Erythroblast (primary cell): ENCODE measurements at places on chromosomes 11 and 22.
A peak's percentile ranks its signal among the peaks of the same experiment; 100 is the strongest.

DNA sequence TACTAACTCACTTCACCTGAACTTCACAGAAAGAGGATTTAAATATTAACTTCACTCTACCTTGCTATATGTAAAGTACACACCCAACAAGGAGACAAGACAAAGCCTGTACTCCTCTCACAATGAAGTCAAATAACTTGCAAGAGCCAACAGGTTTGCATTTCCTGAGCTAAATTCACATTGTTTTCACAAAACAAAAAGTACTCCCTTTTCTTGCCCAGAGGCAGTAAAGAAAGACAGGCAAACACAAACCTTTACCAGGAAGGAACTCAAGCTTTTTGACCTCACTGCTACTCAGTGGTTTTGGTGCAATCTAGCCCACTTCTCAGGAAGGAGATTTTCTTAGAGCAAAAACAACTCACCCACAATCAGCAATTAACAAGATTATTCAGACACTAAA, 15.7 kb downstream of the USP28 start:
- DNase-seq: no peak

DNA sequence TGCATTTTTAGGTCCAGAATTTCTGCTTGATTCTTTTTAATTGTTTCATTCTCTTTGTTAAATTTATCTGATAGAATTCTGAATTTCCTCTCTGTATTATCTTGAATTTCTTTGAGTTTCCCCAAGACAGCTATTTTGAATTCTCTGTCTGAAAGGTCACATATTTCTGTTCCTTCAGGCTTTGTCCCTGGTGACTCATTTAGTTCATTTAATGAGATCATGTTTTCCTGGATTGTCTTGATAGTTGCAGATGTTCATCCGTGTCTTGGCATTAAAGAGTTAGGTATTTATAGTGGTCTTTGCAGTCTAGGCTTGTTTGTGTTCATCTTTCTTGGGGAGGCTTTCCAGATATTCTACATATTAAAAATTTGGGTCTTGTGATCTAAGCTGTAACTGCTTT, 694.8 kb upstream of the CCDC179 start:
- no peak for DNase-seq

DNA sequence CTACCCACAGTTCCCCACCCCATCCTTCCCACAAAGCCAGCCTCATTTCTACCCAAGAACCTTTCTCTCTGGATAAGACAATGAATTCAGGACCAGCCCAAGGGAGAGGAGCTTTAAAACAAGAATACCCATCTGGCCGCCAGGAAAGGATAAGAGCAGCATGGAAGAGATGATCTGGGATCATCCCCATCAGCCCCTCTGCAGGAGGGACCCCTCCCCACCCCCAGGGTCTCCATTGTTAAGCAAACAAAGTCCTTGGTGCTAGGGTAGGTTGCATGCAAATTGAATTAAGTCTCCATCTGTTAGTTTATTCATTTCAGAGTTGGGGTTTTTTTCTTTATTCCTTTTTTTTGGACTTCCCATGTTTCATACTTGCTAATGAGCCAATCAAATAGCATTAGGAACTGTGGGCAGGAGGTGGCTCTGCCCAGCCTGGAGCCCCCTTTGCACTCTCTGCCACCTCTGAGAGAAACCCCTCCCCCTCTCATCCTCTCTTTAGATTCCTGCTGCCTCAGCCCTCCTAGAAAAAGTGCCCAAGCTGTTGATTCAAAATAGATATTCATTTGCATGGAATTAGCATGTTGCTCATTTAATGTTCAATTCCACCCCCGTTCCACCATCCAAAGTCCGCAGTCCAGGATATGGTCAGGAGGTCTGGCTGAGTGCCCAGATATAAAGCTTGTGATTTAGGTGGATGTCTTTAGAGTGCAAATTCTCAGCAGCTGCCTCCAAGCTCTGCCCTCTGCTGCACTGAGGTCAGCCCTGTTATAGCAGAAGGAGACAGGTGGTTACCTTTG, 138.5 kb upstream of the NCAM1 start:
- no peak for DNase-seq

- peak; percentile 6 for DNase-seq
These were observed 63.9 kb downstream of the GAS2 start for GRCh38 chr11:22730319-22730718.

DNA sequence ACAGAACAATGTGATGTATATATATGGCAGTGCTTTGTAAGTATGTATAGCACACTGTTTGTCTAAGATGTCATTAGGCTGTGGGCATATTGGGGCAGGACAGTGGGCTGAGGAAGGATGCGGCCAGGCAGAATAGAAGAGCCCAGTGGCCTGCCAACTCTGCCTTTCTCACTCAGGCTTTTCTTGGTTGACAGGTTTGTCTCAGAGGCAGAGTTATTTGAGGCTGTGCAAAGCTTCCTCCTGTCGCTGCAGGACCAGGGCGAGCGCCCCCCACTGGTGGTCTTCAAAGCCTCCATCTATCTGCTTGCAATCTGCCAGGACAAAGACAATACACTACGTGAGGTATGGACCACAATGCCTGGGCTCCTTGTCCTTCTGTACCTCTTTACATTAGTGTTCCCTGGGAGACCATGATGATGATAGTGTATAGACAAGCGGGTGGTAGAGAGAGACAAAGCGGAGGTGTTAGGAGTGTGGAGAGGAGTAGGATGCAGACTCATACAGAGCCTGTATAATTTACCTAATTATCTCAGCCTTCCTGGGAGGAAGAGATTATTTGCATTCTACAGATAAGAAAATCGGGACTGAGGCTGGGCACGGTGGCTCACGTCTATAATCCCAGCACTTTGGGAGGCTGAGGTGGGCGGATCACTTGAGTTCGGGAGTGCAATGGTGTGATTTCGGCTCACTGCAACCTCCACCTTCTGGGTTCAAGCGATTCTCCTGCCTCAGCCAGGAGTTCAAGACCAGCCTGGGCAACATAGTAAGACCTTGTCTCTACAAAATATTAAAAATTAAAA, 37.3 kb upstream of the CCDC134 start:
- peak; percentile 50 for DNase-seq

DNA sequence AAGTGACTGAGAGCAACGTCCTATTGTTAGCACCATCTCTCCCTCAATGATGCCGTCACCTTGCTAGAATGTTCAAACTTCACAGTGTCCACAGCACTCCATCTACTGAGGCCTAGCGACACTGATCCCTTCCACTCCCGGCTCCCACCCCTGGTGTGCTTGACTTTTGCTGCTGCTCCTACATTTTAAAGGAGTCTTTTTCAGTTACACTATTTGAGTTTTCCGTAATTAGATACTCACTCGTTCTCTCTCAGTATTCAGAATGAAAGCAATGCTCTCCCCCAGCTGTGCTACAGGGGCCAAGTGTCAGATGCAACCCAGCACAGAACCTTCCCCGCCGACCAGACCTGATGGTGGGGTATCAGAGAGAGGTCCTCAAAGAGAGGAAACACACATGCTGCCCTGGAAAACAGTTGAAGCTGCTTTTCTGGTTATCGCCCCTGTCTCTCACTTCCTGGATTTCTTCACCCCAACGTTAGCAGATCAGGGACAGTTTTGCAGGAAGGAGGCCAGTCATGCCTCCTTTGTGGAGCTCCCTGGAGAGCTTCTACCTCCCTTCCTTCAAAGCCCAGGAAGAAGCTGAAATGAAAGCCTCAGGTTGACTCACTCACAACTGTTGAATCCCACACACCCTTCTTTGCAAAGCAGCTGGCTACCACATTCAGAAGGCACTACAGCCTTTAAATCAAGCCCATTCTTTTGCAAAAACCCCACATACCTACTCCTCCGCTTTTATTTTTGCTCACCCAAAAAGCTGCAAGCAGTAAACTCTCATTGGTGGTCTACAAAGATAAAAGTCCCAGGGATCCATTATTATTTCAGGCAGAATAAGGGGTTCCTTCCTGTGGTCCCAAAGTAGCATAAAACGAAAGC, 23.5 kb downstream of the LARGE1 start:
- no peak for DNase-seq

DNA sequence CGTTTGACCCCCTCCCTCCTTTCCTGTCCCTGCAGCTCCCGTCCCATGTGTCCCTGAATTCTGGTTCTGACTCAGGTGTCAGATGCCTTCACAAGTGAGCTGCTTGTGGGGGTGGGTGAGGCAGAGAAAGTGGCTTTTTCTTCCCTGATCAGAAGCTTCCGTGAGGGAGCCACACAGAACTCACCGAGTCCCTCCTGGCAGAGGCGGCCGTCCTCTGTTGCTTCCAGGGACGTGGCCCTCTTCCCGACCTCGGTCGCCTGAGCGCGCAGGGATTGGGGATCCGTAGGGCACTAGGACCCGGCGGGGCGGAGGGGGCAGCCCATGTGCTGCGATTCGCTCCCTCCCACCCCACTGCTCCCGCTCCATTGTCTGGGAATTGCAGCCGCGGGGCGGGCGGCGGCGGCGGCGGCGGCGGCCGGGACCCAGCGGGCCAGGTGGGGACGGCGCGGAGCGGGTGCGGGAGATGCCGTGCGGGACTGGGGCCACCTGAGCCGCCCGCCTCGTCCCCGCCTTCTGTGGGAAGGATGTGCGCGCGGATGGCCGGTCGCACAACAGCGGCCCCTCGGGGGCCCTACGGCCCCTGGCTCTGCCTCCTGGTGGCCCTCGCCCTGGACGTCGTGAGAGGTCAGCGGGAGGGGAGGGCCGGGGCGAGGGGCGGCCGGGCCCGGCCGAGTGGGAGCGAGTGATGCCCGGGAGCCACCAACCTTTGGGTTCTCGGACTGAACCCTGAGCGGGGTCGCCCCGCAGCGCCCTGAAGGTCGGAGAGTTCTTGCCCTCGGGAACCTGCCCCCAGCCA, at the start of gene TMEM132A:
Gene TMEM132A (plus strand): TSS at position 351 of the 796 bp plus-strand sequence. CDS start 174 bp downstream, at position 525.
- DNase-seq: no peak

DNA sequence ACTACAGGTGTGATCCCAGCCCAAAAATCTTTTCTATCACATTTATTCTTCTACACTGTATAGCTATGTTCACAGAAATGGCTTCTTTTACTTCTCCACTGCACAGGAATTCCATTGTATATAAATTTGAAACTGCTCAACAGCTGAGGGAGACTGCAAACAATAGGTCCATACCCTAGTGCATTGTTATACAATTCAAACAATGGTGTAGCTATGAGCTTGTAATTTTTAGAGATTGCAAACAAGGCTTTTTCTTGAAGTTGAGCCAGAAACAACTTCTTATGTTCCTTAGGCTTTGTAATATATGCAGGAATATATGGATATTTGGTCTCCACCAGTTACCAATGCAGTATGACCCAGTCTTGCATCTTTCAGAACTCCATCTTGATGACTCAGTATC, 19.5 kb upstream of the SIK3 start:
- DNase-seq: no peak

- DNase-seq: no peak
These were observed 18.5 kb upstream of the MUC2 start for GRCh38 chr11:1055990-1056771.

DNA sequence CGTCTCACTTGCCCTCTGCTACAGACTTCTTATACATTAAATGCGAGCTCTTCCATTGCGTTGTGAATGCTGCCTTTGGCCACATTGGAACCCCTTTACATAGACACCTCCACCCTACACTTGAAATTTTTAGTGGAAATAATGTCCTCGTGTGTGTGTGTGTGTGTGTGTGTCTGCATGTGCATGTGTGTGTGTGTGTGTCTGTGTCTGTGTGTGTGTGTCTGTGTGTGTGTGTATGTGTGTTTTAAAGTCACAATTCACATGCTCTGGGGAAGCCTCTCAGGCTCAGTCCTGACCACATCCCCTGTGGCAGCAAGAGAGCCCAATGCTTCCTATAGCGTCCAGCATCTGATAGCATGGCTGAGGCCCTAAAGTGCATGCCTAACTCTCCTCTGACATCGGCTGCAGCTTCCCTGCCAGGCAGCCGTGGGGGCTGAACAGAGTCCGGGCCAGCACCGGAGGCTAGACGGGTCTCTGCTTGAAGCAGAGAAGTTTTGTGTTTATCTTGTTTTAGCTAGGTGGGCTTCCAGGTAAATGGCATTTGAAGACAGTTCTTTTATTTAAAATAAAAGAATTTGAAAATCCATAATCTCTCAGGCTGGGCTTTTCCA, 64.5 kb upstream of the EMID1 start:
- no peak for DNase-seq

- DNase-seq: no peak
These were observed 53.4 kb upstream of the WNT7B start for GRCh38 chr22:46030231-46030880.

GRCh38 chr11:34284811-34285481, 72.9 kb downstream of the ABTB2 start:
- DNase-seq: no peak

- no peak for DNase-seq
These were observed 37.5 kb downstream of the TNRC6B start for GRCh38 chr22:40215266-40215665.

DNA sequence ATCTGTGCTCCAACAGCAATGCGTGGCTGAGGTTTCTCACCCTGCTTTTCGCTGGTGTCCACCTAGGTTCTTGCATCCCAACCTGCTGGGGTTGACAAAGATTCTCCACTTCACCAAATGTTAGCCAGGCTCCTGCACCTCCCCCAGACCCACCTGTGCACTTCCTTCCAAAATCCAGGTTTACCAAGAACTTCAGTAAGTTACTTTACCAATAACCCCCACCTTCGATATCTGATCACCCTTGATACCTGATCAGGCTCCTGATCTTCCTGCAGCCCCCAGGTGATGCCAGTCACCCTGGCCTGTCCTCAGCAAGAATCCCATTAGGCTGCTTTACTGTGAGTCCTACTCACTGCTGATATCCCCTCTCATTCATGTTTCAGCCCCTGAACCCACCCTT, 1203.4 kb downstream of the TBC1D22A start:
- no peak for DNase-seq

GRCh38 chr22:10727393-10727792, 4800.6 kb upstream of the OR11H1 start:
- DNase-seq: no peak

DNA sequence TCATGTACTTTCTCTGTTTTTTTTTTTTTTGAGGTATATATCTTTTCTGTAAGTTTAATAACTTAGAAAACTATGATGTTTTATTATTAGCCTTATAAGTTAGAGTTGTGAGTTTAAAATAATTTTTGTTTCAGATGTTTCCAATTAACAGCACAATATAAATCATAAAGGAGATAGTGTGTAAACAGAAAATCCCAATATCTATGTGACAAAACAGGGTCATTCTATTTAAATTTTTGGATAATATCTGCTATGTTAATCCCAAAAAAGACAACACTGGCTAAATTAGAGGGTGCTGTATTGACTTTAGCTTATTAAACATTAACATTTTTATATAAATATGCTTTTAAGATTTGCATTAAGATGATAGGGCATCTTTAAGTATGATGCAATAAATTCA, 318.1 kb upstream of the CTSC start:
- no peak for DNase-seq

- DNase-seq: no peak
These were observed 17.8 kb downstream of the MICALL1 start for GRCh38 chr22:37923927-37924326.

DNA sequence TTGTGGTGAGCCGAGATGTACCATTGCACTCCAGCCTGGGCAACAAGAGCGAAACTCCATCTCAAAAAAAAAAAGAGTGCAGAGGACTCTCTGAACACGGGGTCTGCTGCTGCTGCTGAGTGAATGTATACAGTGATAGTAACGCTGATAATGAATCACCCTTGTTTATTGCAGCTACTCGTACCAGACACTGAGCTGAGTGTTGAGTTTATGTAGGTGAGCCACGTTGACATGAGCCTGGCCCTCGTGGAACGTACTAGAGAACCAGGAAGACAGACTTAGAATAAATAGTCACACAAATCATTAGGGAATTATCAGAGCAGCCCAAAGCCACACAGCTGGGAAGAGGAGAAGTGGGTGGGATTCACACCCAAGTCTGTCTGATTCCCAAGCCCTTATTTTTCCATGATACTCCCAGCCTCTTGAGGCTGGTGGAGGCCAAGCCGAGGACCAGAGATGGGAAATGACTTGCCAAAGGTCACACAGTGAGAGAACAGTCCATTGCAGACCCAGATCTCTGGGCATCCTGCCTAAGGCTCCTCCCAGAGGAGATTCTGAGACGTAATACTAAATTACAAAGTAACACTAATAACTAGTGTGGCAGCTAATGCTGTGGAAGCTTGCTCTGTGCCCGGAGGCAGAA, 34.8 kb downstream of the MB start:
- no peak for DNase-seq
